ENCODE measurements at places on chromosomes 3 and 15. TPM values are rescaled to one million over a fixed set of nuclear protein-coding genes. Genes with fewer than 3 reads are reported as not detected.

The EXOSC7 gene
- polyA plus RNA-seq: 80.2 TPM

The LXN gene
- 23.5 TPM for polyA plus RNA-seq

The SLC27A2 gene
- polyA plus RNA-seq: 8.0 TPM

The ABHD17C gene
- polyA plus RNA-seq: 1.9 TPM

The FBXW12 gene
- not detected for polyA plus RNA-seq

The SLC12A1 gene
- polyA plus RNA-seq: 0.07 TPM

The IL5RA gene
- polyA plus RNA-seq: 0.03 TPM

The CAMK2N2 gene
- 6.1 TPM for polyA plus RNA-seq

The CPLX3 gene
- polyA plus RNA-seq: 24.0 TPM

The CCR4 gene
- polyA plus RNA-seq: not detected

The PLSCR5 gene
- not detected for polyA plus RNA-seq

The PYGO1 gene
- 1.6 TPM for polyA plus RNA-seq

The TF gene
- 12.3 TPM for polyA plus RNA-seq

The EXD1 gene
- not detected for polyA plus RNA-seq

The KIF9 gene
- polyA plus RNA-seq: 3.1 TPM

The SCAMP5 gene
- 19.7 TPM for polyA plus RNA-seq

The LSAMP gene
- polyA plus RNA-seq: 19.3 TPM

The ANKRD63 gene
- polyA plus RNA-seq: not detected

The SMCO1 gene
- not detected for polyA plus RNA-seq
